Activated naive CD4-positive, alpha-beta T cell treated with anti-CD3 and anti-CD28 coated beads, Interleukin-2, amount 50 U/mL, for 72 hours (primary cell): ENCODE measurements at places on chromosomes 6 and 20. TPM values are rescaled to one million over a fixed set of nuclear protein-coding genes. Genes with fewer than 3 reads are reported as not detected.

DNA sequence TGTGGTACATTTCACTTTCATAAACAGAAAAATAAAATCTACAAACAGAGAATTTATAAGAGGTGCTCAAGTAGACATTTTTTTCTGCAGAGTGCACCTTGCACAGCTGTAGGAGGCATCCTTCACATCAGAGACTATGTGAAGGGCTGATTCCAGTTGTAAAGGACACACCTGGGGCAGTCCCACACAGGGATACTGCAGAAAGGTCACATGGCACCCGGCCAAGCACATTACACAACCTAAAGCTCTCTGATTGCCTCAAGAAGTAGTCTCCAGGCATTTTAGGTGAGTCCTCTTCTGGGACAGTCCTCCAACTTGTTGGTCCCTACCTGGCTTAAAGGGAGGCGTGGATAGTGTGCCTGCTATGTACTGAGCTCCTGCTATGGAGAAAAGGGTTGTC is 502.9 kb upstream of the NOX3 start:
- DNase-seq = no peak

- DNase-seq = no peak
Measured at GRCh38 chr6:117890172-117890571, 16.9 kb upstream of the SLC35F1 start.

GRCh38 chr6:170193326-170193821 is 97.5 kb downstream of the DLL1 start:
- DNase-seq = no peak

DNA sequence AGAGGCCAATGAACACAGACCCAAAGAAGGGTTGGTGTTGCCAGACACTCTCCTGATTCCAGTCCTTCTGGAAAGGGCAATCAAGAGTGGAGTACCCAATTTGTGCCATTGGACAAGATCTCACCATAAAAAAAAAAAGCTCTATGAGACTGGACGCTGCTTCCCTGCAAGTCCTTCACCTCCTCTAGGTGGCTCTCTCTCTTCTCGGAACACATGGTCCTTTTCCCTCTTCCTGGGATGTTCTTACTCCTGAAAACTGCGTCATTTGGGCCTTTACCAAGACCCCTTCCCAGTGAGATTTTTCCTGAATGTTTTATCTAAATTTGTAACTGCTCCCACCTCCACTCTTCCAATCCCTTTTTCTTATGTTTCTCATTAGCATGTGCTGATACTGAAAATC is 280.8 kb downstream of the FOXA2 start:
- DNase-seq = no peak

DNA sequence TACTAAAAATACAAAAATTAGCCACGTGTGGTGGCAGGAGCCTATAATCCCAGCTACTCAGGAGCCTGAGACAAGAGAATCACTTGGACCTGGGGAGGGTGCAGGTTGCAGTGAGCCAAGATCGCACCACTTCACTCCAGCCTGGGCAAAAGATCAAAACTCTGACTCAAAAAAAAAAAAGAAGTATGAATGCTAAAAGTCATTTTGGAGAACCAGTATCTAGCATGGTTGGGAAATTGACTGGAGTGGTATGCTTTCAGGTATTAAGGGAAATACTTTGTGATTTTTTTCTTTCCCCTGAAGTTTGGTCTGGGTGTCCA is 30.1 kb downstream of the PCMT1 start:
- DNase-seq = no peak

DNA sequence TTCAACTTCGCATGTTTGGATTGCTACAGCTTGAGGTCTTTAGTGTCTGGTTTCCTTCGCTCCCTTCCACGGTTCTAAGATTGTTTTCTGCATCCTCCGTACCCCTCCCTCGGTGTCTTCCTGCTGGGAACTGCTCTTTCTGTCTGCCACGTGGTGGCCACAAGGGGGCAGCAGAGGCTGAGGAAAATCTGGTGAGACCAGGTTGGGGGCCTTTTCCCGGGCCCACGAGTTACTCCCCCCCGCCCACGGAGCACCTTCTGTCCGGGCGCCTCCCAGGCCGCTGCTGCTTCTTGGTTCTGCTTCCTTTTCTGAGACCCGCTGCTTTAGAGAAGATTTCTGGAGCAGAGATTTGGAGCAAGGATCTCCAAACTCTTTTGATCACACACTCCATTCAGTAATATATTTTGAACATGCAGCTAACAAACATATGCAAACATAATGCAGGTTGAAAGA is 21.1 kb upstream of the NOTCH4 start:
- DNase-seq = no peak

The C6orf132 gene
- total RNA-seq = 0.20 TPM

The SLC17A1 gene
- total RNA-seq = not detected

The FHL5 gene
- not detected for total RNA-seq

DNA sequence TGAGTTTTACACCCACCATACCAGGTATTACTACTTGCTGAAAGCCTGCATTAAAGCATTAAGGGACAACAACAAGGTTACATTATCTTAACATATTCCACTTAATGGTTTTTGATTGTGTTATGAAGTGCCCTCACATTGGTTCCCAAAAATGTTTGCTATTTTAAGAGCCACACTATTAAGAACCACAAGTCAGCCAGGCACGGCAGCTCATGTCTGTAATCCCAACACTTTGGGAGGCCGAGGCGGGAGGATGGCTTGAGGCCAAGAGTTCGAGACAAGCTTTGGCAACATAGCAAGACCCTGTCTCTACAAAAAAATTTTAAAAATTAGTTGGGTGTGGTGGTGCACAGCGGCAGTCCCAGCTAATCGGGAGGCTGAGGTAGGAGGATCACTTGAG is 28.2 kb downstream of the ATXN1 start:
- DNase-seq = no peak

The TMEM244 gene
- not detected for total RNA-seq

DNA sequence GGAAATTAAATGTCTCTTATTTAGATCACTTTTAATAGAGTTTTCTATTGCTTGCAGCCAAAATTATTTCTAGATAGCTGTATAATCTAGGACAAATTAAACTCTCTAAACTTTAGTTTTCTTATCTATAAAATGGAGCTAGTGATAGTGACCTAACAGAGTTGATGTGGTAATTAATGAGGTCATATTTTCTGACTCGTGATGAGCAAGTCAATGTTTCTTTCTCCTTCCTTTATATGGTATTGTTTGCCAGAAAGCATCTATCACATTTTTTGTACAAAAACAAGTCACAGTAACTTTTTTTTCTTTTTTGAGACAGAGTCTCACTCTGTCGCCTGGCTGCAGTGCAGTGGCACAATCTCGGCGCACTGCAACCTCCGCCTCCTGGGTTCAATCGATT is 267.7 kb downstream of the FARS2 start:
- no peak for DNase-seq

The IP6K3 gene
- total RNA-seq = not detected

- no peak for DNase-seq
Measured at GRCh38 chr6:152428126-152428525, 209.0 kb downstream of the SYNE1 start.

GRCh38 chr6:108896111-108896661 is 48.0 kb downstream of the ARMC2 start:
- DNase-seq = no peak

- DNase-seq = no peak
Measured at GRCh38 chr20:62735331-62735821, 26.7 kb downstream of the NTSR1 start.

The SPATA25 gene
- 0.64 TPM for total RNA-seq

DNA sequence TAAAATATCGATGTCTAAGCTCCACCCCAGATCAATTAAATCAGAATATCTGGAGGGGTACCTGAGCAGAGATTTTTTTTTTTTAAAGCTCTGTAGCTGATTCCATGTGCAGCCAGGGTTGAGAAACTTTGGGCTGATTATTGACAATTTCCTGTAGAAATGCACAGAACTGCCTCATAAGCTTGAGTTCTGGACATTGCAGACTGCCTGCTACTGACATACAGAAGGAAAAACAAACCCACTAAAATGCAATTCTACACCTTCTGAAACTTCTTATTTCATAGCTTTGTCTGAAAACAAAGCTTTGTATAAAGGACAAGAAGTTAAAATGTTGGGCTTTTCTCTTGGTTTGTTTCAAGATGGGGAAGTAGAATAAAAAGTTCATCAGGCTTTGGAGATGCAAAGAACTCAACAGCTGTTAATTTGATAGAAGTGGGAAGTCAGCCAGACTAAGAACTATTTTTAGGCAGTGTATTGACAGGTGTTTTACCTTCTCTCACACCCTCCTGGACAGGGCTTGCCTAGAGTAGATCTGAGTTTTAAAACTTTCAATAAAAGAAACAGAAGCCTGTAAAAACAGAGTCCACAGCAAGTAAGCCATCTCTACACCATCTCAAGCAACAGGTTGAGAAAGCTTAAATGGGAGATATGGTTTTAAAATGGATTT is 147.7 kb downstream of the KCNQ5 start:
- DNase-seq = no peak

The OLIG3 gene
- total RNA-seq = 0.14 TPM

The MAS1 gene
- 0.02 TPM for total RNA-seq

The SLC22A7 gene
- total RNA-seq = not detected

- no peak for DNase-seq
Measured at GRCh38 chr6:170448751-170449630, 104.1 kb downstream of the PSMB1 start.

- peak; percentile 23 for DNase-seq
Measured at GRCh38 chr6:81751388-81752083, 945 bp downstream of the TENT5A start.

DNA sequence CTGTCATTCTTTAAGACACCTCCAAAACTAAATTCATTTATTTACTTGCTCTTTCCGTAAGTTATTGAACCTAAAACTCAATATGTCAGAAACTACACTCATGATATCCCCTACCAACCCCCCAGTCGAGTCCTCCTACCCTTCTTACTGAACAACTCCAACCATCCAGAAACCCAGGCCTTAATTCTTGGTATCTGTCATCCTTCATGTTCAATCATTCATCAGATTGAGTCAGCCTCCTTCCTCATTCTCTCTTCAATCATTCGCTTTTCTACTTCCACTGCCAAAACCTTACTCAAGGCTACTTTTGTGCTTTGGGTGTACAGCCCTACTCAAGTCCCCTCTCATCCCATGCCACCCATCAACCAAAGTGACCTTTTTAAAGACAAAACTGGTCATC is 95.7 kb downstream of the SMLR1 start:
- no peak for DNase-seq

- DNase-seq = no peak
Measured at GRCh38 chr6:55448451-55448850, 121.2 kb downstream of the GFRAL start.

GRCh38 chr6:170049641-170050561 is 241.0 kb downstream of the DLL1 start:
- DNase-seq = peak; percentile 44

DNA sequence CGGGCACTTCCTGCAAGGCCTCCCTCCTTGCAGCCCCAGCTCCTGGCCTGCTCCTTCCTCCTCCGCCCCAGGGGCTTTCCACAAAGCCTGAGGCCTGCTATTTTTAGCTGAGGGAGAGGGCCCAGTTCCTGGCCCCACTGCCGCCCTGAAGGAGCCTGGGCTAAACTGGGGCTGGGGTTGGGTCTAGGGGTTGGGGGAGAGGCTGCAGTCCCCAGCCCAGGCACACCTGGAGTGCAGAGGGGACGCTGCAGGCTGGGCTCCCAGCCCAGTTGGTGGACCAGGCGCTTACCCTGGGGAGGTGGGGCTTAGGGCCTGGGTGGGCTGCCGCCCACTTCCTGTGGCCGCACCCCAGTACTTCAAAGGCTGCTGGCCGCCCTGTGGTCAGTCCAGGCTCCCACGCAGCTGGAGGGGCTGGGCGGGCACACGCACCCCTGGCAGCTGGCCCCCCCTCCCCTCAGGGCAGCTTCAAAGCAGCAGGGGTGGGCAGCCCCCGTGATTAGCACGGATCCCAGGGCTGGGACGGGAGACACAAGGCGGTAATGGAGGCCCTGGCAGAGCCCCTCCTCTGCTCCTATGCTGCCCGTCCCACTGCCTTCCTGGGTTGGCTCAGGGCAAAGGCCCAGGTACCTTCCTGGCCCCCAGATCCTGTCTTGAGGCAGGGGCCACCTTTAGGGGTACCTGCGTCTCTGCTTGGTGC is 7.1 kb upstream of the ABHD16B start:
- no peak for DNase-seq

DNA sequence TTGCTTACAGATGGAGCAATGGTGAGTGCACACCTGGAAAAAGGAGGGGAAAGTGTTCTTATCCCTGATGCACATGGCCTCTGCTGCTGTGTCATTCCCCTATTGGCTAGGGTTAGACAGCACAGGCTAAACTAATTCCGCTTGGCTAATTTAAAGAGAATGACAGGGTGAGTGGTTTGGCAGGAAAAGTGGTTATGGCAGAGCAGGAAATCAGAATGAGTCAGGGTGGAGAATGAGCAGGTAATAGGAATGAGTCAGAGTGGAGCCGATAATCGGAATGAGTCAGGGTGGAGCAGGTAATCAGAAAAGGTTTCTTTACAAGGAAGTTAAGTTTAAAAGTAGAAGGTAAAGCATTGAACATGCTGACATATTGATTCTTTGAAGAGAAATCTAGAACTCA is 355.5 kb upstream of the HTR1E start:
- DNase-seq = no peak

DNA sequence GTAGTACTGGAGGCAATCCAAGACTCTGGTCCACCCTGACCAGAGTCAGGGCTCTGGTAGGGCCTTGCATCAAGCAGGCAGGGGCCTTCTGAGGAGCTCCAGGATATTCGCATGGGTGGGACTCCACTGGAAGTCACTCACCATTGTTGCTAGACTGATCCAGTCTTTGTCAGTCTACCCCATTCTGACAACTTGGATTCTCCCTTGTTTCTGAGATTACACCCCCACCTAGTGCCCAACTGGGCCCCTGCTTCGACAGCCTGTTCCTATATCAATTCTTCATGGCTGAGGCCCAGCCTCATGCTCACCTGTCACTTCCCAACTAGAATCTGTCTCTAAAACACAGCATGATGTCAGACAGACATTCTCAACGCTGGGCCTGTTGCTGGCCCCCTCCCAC is 5.2 kb downstream of the SLC35D3 start:
- peak; percentile 26 for DNase-seq

DNA sequence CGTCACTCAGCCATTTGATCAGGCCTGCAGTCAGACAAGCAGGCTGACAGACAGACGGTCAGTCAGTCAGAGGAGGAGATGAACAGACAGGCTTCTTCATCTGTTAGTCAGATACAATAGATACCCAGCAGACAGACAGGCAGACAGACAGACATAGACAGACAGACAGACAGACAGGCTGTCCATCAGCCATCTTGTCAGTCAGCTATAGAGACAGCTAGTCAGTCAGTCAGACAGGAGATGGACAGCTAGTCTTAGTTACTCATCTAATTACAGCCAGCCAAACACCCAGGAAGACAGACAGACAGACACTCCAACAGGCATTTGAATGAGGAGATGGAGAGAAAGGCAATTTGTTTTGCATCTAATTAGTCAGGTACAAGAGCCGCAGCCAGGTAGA is 36.4 kb downstream of the KCNB1 start:
- DNase-seq = no peak

DNA sequence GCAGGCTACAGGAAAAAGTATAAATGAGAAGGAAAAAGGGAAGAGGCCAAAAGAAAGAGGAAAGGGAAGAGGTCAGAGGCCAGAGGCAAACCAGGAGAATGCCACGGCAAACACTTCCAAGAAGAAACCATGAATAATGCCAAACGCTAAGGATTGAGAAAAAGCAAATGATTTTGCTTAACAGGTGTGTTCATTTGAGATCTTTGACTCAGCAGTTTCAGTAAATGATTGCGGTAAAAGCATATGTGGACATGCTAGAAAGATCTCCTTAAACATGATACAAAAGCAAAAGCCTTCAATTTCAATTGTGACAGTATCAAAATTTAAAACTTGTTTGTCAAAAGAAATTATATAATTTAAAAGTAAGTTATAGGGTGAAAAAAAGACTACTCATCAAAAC is 70.6 kb downstream of the UBE3D start:
- DNase-seq = no peak

GRCh38 chr20:60589623-60590022 is 631.4 kb downstream of the CDH26 start:
- DNase-seq = no peak

The SYNJ2 gene
- 31.6 TPM for total RNA-seq
